Fibroblast of skin of back (primary cell): ENCODE measurements at places on chromosomes 6 and 20.

DNA sequence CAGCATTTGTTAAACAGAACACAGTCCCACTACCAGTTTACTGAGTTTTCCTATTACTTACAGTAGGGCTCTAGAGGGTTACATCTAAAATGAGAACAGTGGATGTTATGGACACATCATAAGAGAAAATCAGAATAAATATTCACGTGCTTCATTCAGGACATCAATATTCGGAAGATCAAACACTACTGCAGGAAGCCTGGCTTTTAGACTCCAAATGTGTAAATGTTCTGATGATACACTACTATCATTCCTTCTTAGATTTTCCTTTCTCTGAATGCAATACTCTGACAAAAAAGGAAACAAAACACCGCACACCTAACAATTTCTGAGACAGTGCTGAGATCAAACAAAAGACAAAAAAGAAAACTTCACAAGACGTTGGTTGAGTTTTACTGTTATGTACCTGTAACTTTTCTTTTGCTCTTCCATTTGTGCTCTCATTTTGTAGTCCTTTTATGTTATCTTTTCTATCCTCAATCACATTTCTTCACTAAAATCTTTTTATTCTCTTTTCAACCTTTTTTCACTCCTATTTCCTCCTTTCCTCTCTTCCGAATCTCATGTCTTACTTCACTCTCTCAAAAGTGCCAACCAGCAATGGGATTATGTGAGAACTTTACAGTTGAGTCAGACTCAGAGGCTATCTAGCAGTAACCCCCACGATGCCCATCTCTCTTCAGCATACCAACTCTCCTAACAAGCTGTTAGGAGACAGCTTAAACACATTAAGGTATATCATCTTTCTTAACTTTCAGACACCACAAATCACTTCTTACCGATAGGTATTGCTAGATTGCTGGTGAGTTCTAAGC, 1.7 kb downstream of the FAM184A start:
- DNase-seq, result no peak

GRCh38 chr6:44699082-44699481, 311.6 kb downstream of the CDC5L start:
- no peak for DNase-seq

DNA sequence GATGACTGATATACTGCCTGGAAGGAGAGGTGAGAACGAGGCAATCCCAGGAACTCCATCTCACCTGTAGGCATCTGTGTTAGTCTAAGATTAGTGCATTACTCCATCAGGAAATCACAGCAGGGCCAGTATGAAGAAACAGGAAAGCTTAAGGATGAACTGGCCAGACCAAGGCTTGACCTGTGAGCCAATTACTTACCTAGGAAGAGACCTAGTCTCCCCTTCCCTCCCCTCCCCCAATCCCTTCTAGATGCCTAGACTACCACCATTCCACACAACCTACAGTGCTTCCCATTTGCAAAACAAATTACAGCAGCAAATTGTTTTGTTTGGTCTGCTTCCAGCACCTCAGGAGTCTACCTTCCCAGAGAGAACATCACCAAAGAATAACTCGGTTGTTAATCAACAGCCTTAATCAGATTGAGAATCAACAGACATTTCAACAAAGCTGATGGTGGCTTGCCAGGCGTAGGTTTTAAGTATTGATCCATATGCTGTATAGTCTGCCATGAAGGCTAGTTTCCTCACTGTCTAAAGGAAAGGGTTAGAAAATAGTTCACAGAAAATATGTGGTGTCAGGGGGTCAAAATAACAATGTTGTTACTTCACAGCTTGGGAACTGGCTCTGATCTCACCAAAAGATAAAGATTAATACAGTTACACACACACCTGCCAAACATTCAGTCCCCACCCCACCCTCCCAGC, 10.1 kb downstream of the PKHD1 start:
- no peak for DNase-seq

DNA sequence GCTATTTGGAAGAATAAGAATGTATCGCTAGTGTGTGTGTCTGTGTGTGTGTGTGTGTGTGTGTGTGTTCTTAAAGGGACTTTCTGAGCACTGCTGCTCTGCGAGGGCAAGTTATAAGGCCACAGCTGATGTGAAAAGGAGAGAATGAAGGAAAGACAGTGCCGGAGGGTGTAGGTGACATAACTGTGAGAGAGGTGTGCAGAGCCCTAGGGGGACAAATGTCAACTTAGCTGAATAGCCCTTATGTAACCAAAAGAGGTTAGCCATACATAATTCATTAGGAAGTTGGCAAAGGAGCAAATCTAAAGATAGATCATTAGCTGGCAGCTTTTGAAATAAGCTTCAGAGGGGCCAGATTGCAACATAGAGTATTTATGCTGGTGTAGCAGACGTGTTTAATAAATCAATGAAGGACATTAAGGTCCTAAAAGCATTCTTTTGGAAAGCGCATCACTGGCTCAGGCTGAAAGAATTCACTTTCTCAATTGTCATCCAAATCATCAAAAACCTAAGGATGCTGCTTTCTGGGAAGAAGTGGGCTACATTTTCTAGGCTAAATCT, 81.0 kb downstream of the NDUFAF5 start:
- DNase-seq, result peak; percentile 67

DNA sequence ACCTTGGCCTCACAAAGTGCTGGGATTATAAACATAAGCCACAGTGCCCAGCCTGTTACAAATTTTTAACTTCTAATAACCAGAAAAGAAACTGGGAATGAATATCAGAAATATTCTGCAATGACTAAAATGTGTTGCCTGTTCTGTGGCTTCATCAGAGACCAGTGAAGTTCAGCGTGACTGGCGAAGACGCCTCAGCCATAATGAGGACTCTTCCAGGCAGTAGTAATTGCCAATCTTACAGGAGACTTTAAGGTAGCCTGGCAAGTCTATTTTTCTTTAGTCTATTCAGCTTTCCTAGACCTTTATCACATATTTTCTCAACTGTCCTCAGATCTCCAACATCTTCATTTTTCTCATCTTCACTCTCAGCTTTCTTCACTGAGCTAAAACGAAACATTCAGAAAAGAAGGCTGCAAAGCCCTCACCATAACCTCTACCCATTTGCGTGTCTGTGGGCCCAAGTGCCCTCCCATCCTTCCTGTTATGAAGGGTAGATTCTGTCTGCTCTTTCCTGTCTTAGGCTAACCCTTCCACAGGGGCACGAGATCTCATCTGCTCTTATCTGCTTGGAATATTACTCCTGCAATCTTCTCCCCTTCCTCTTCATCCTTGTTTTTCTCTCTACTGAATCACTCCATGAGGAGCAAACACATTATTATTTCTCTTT, 42.0 kb upstream of the OLIG3 start:
- DNase-seq, result no peak

GRCh38 chr20:51529758-51530157, 12.8 kb downstream of the NFATC2 start:
- peak; percentile 60 for DNase-seq

- DNase-seq, result peak; percentile 35
Measured at GRCh38 chr6:19413323-19413722, 423.8 kb upstream of the ID4 start.

GRCh38 chr6:41021832-41022231, 17.2 kb downstream of the UNC5CL start:
- peak; percentile 73 for DNase-seq

GRCh38 chr6:56536536-56536935, 106.2 kb downstream of the DST start:
- DNase-seq, result no peak

DNA sequence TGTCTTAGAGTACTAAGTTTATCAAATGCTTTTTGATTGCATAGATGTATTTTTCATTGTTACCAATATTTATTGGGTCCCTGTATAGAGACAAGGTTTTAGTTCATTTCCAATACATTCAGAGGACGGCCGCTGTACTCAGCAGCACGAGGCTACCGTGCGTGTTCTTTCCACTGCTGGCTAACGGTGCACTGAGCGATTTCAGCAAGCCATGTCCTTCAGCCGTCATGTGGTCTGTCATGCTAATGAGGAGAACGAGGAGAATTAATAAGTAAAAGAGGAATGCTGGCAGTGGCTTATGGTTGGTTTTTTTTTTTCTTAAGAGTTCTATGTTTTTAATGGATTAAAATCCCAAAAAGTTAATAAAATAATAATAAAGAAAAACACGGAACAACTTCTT, 253.6 kb downstream of the ARID1B start:
- no peak for DNase-seq

DNA sequence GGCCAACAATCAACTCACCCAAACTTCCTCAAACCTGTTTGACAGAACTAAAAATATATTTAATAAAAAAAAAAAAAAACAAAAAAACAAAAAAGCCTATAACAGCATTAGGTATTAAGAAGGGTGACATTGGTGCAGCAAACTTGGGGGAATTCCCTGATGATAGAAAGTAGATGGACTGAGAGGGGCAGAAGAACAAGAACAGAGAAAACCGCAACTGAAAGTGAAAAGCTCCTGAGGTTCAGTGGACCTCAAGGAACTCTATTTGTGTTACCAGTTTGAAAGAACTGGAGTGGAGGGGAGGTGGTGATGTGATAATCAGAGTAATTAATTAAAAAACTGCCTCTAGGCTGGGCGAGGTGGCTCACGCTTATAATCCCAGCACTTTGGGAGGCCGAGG, 53.8 kb downstream of the MACROD2 start:
- no peak for DNase-seq

DNA sequence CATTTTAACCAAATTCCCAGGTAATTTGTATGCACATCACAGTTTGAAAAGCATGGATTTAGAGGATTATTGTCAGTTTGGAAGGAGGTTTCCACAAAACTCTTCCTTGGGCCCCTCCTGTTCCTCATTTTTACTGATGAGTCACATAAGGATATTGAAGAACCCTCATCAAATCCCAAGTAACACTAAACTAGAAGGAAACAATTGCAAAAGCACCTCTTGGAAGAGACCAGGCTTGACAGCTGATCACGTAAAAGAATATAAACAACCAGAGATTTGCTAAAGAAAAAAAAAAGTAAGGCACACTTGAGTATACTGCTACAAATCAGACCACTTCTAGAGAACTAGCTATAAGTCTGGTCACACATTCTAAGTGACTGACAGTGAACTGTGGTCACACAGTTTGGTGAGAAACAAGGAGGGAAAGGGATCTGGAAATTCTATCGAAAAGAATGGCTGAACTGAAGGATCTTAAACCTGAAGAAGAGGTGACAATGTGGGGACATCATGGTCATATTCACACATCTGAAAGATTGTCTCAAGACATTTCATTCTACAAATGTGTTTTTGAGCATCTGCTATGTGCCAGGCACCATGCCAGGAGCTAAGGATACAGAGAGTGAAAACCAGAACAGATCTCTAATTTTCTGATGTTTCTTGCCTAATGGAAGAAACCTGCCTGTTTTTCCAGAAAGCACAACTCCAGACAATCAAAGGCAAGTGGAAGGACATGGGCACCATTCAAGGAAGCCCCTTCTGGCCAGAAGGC, 24.1 kb downstream of the ZHX3 start:
- DNase-seq, result no peak

GRCh38 chr6:79436241-79436640, 101.0 kb downstream of the LCA5 start:
- DNase-seq, result no peak

- peak; percentile 2 for DNase-seq
Measured at GRCh38 chr6:162251257-162251656, 476.3 kb downstream of the PRKN start.

- DNase-seq, result no peak
Measured at GRCh38 chr6:132537145-132537544, 932 bp upstream of the TAAR9 start.

- peak; percentile 39 for DNase-seq
Measured at GRCh38 chr6:155561257-155561965, 105.8 kb upstream of the NOX3 start.

DNA sequence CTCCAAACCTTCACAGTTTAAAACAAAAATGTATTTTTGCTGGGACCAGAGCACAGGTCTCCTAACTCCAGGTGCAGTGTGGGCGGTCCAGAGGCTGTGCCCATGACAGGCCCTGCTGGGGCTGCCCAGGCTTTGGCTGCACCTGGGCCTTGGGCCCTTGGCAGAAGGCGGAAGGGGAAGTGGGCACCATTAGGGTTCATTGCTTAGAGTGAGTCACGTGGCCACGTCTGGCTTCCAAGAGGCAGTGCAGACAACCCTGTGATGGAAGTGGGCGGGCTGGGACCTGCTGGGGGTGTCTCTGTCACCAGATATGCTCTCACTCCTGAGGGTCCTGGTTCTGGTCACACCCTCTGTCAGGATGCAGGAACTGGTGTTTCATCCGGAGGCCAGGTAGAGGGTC, 302.2 kb downstream of the QKI start:
- no peak for DNase-seq

DNA sequence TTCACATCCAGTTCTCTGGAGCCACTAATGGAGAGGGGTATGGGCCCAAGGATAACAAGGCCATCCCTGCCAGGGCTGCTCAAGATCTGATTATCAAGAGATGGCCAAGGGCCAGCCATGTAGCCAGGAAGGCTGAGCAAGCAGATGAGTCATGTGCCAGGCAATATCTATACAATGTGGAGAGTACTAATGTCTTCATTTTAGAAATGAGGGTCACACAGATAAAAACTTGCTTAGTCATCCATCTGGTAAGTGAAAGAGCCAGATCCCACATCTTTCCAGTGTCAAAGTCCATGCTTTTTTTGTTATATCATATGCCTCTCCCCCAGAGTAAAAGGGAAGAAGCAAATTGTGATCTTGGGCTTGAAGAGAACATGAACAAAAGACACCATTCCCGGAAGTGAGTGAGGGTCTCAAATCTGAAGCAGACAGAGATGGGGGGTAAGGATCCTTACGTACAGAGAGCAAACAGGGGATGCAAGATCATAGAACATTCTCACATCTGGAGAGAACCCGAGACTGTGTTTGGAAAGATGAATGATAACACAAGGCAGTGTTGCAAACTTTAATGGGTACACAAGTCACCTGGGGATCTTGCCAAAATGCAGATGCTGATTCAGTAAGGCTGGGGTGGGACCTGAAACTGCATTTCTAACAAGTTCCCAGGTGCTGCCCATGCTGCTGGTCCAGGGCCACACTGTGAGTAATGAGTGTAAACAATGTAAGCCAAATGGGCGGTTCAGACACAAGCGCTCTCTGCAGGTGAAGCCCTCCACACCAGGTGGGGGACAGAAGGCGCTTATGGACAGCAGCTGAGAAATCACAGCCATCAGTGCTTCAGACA, 20.0 kb upstream of the GSTA3 start:
- DNase-seq, result peak; percentile 95

GRCh38 chr6:42260972-42261371, 43.3 kb upstream of the MRPS10 start:
- peak; percentile 40 for DNase-seq

GRCh38 chr20:62500237-62500864, 24.6 kb upstream of the GATA5 start:
- DNase-seq, result peak; percentile 36

DNA sequence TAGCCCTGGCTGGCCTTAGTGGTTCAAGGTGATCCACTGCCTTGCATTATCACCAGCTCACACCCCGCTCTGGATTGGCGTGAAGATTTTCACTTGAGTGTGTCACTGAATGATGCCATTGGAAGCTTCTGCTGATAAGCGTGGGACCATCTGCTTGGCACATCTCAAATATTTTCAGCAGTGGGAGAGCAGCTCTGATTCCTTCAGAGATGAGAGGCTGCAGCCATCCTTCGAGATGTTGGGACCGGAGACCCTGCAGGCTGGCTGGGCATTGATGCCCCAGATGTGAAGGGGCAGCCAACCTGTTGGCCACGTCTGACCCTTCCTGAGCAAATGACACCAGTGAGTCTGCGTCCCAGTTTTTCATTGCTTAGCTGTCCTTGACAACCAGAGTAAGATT, at the start of gene MAS1:
TSS of gene MAS1 (plus strand) at position 197 of the 400 bp plus-strand sequence. CDS start 15,968 bp downstream, outside the sequence.
- no peak for DNase-seq
